Dermis lymphatic vessel endothelial cell (primary cell): ENCODE measurements at places on chromosomes 7 and 10. TPM values are rescaled to one million over a fixed set of nuclear protein-coding genes. Genes with fewer than 3 reads are reported as not detected.

Gene UCMA
- total RNA-seq, result not detected in 2 replicates

Gene PI4K2A
- 9.1 and 9.2 TPM in 2 replicates for total RNA-seq

Gene PPP1R17
- not detected in 2 replicates for total RNA-seq

Gene MYPN
- total RNA-seq, result 0.11 TPM in 1 of 2 replicates, not detected in the other

Gene AGR3
- not detected in 2 replicates for total RNA-seq

Gene TMUB1
- total RNA-seq, result 11.4 and 17.0 TPM in 2 replicates

Gene PODXL
- 173 and 342 TPM in 2 replicates for total RNA-seq

Gene BTBD16
- total RNA-seq, result not detected in 2 replicates

Gene GDF10
- total RNA-seq, result under 0.01 and 0.33 TPM in 2 replicates

Gene DGKB
- not detected in 2 replicates for total RNA-seq

Gene SEMA4G
- total RNA-seq, result 0.69 and 0.98 TPM in 2 replicates

Gene NDUFB8
- total RNA-seq, result 144 and 162 TPM in 2 replicates

Gene KCNIP2
- 0.09 and 0.11 TPM in 2 replicates for total RNA-seq

Gene ARMC3
- not detected in 2 replicates for total RNA-seq

Gene TMED4
- 56.3 and 66.9 TPM in 2 replicates for total RNA-seq

Gene RGR
- total RNA-seq, result not detected in 2 replicates

Gene TSPAN33
- total RNA-seq, result 0.11 TPM in 1 of 2 replicates, not detected in the other

Gene PNLIP
- not detected in 2 replicates for total RNA-seq

Gene SLC26A5
- total RNA-seq, result 1.5 and 2.3 TPM in 2 replicates

Gene BEND7
- 6.7 and 9.3 TPM in 2 replicates for total RNA-seq

Gene CYP3A7
- not detected in 2 replicates for total RNA-seq

Gene DKK1
- 9.6 and 14.4 TPM in 2 replicates for total RNA-seq

Gene VPS37D
- total RNA-seq, result 2.5 and 3.5 TPM in 2 replicates

Gene SFMBT2
- 0.76 and 1.9 TPM in 2 replicates for total RNA-seq

Gene ANKRD30A
- not detected in 2 replicates for total RNA-seq

Gene EVX1
- total RNA-seq, result not detected in 2 replicates

Gene CFAP43
- 0.17 TPM in 1 of 2 replicates, not detected in the other for total RNA-seq

Gene SUGCT
- 0.65 and 1.5 TPM in 2 replicates for total RNA-seq

Gene ZKSCAN5
- total RNA-seq, result 7.3 and 9.5 TPM in 2 replicates

Gene C10orf53
- not detected in 2 replicates for total RNA-seq

Gene GTF2IRD2
- 3.7 and 4.5 TPM in 2 replicates for total RNA-seq

Gene CEP55
- total RNA-seq, result 6.4 and 7.8 TPM in 2 replicates

Gene CYP17A1
- not detected in 2 replicates for total RNA-seq

Gene ANKRD22
- total RNA-seq, result not detected in 2 replicates

Gene CRHR2
- not detected in 2 replicates for total RNA-seq

Gene RNF148
- 0.98 and 1.3 TPM in 2 replicates for total RNA-seq

Gene KCNH2
- not detected in 2 replicates for total RNA-seq

Gene RAB18
- 42.9 and 45.6 TPM in 2 replicates for total RNA-seq

Gene AKR1B1
- total RNA-seq, result 20.9 and 25.7 TPM in 2 replicates

Gene SPDYE2B
- total RNA-seq, result not detected in 2 replicates

Gene C7orf33
- not detected in 2 replicates for total RNA-seq

Gene CWF19L1
- 19.4 and 28.9 TPM in 2 replicates for total RNA-seq

Gene FZD1
- total RNA-seq, result 2.1 and 3.3 TPM in 2 replicates

Gene AP3M1
- total RNA-seq, result 28.7 and 30.3 TPM in 2 replicates

Gene VSIR
- 6.5 and 10.4 TPM in 2 replicates for total RNA-seq

Gene SLC26A4
- total RNA-seq, result 3.4 and 4.9 TPM in 2 replicates

Gene CNTNAP2
- 0.09 TPM in 1 of 2 replicates, not detected in the other for total RNA-seq
